ENCODE measurements at places on chromosomes 4 and X. TPM values are rescaled to one million over a fixed set of nuclear protein-coding genes. Genes with fewer than 3 reads are reported as not detected.

GRCh38 chr4:153458969-153459368 is 7.2 kb upstream of the TMEM131L start:
- no peak for DNase-seq

DNA sequence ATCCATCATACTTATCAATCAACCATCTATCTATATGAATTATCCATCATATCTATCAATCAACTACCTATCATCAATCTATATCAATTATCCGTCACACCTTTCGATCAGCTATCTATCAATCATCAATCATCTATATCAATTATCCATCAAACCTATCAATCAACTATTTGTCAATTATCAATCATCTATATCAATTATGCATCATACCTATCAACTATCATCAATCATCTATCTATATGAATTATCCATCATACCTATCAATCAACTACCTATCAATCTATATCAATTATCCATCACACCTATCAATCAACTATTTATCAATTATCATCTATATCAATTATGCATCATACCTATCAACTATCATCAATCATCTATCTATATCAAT is 70.6 kb upstream of the PPP2R3B start:
- DNase-seq = no peak

GRCh38 chr4:131052646-131053045 is 1956.7 kb downstream of the C4orf33 start:
- DNase-seq = no peak

Gene RNF128
- not detected for total RNA-seq

- no peak for DNase-seq
These were observed 43.3 kb downstream of the LNX1 start for GRCh38 chr4:53547983-53548382.

- DNase-seq = no peak
These were observed 15.4 kb downstream of the IQSEC2 start for GRCh38 chrX:53265771-53266574.

Gene GPR34
- total RNA-seq = not detected

DNA sequence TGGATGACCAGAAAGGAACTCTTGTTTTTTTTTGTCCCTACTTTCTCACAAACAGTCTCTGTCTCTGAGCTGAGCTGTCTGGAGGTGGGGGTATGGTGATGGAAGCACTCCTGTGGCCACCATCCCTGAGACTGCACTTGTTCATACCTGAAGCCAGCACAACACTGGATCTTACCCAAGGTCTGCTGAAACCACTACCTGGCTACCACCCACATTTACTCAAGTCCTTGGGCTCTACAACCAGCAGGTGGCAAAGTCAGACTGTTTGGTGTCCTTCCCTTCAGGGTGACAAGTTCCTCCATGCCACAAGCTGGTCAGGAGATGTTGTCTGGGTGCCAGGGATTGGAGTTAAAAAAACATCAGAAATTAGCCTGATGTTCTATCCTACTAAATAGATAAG is 89.7 kb downstream of the NEXMIF start:
- no peak for DNase-seq

DNA sequence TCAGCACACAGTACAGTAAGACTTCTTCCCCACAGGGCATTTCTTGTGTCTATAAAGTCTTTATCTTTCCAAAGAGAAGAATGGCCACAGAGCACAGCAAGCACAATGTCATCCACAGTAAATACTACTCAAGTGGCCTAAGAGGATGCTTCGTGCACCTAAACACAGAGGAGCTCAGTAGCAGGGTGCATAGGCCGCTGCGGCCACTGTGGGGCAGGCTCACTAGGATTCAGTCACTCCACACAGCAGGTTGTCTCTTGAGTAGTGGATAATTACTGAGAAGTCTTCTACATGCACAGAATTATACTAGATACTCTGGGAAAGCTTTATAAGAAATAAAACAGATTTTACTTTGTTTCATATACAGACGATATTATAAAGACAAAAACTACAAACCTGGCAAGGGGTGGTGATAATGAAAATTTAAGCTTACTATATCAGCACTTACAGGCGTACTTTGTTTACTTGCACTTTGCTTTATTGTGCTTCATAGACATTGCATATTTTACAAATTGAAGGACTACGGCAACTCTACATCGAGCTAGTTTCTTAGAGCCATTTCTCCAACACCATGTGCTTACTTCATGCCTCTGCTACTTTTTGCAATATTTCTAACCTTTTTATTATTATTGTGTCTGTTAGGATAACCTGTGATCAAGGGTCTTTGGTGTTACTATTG is 78.5 kb downstream of the PRDM5 start:
- peak; percentile 54 for DNase-seq

DNA sequence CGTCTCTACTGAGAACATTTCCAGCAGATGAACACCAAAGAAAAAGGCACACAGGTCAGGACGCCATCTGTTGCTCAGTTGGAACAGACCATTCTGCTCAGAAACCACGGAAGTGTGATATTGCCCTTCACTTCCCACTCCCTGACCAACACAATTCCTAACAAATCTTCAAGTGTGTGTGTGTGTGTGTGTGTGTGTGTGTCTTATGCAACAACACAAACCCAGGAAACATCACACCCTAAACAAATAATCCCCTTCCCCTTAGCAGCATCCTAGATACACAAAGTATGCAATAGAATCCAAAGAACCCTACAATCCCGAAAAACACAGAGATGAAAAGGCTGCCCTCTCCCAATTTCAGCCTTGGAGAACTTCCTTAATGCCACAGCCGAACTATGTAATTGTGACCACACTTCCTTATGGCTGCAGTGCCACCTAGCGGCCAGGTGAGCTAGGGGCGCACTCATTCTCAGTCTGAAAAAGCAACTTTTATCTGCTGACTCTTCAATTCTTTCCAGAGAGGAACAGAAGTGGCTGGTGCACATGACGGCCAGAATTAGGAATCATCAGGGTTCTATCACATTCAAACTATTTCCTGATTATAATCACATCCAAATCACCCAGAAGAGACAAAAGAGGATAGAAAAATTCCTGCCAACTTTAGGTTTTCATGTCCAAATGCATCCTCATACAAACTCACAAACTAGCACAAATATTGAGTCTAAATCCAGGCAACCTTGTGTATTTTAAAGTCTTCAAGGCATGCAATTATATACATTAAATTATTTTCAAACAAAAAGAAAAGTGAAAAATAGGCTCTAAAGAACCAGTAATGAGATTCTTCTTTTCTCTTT is 164.9 kb downstream of the DHX15 start:
- DNase-seq = peak; percentile 91

- no peak for DNase-seq
These were observed 80.7 kb downstream of the FAT1 start for GRCh38 chr4:186642998-186643397.

GRCh38 chrX:137025930-137026329 is 7.9 kb downstream of the GPR101 start:
- no peak for DNase-seq

DNA sequence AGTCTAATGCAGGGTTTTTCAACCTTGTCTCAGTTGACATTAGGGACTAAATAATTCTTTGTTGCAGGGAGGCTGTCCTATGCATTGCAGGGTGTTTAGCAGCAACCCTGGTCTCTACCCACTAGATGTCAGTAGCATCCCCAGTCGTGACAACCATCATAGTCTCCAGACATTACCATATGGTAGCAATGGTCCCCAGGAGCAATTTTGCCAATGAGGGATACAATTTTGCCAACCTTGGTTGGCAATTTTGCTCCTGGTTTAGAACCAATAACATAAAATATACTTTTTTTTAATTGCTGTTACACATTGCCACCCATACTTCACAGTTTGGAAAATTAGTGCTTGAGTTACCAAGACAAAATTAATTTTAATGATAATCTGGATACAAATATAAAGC is 6.0 kb downstream of the EREG start:
- peak; percentile 69 for DNase-seq

DNA sequence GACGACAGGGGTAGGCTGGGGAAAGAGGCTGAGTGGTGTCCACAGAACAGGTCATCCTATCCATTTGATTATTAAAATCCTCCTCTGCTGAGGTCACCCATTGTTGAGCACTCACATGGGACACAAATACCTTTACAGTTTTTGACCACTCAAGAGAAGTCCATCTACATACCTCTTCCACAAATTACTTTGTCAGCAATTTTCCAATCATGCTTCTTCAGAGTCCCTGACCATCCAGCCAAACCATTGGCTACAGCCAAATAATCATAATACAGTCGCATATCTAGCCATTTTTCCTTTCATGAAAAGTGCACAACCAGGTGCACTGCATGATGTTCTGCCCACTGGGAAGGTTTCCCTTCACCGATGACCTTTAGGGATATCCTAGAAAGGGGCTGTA is 407.4 kb downstream of the TEX13C start:
- DNase-seq = no peak

Gene DAPP1
- not detected for total RNA-seq

DNA sequence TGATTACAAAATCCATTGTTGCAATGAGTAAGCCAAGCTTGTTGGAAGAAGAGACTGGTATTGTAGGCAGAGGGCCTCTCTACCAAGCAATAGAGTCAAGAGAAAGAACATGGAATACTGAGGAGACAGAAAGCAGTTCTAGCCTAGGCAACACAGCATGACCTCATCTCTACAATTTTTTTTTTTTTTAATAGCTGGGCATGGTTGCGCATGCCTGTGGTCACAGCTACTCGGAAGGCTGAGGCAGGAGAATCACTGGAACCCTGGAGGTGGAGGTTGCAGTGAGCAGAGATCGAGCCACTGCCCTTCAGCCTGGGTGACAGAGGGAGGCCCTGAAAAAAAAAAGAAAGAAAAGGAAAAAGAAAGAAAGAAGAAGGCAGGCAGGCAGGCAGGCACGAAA is 11.7 kb upstream of the ZBTB33 start:
- no peak for DNase-seq
